Dermis blood vessel endothelial cell (primary cell): ENCODE measurements at places on chromosomes 5 and 9.

- peak; percentile 35 for DNase-seq
Observed at GRCh38 chr5:176675676-176676360, 28.5 kb downstream of the TSPAN17 start.

DNA sequence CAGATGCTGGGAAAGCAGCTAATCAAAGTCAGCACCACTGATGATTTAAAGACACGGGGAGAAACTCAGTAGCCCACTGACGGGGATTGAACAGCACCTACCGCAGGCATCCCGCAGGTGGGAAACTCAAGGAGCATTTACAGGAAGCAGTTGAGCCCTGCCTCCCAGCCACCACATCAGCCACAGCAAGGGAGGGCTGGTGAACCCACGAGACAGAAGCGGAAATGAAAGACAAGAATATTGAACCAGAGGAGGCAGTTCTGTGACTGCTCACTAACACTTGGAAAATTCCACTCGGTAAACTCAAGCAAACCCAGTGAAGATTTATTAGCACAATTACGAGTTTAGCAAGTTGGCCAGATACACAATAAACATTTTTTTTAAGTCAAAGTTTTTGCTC is 10.6 kb upstream of the FAM163B start:
- no peak for DNase-seq

GRCh38 chr5:146818822-146819221 is 59.7 kb downstream of the PPP2R2B start:
- no peak for DNase-seq

DNA sequence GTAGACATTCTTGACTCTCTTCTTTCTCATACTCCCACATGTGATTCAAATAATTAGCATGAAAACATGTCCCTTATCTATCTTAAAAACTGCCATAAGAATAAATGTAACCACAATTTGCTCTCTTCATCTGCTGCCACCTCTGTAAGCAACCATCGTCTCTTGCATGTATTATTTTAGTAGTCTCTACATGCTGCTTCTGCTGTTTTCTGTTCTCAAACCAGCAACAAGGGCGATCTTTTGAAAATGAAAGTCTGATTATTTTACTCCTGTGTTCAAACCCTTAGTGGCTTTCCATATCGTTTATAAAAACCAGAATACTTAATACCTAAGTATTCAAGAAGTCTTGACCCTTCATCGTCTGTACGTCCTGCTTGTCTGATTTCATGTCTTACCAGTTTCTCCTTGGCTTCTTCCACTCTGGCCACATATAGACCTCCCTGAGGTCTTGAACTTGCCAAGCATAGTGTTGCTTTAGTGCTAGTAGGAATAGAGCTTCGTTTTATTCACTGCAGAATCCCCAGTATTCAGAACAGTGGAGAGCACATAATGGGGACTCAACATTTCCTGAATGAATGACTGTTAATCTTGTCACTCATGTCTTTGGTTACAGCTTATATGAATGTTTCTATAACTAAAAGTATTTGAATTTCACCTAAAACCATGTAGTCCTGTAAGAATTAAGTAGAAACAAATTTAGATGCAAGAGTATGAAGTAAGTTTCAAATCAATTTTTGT is 10.6 kb downstream of the CDC42SE2 start:
- DNase-seq, result no peak

DNA sequence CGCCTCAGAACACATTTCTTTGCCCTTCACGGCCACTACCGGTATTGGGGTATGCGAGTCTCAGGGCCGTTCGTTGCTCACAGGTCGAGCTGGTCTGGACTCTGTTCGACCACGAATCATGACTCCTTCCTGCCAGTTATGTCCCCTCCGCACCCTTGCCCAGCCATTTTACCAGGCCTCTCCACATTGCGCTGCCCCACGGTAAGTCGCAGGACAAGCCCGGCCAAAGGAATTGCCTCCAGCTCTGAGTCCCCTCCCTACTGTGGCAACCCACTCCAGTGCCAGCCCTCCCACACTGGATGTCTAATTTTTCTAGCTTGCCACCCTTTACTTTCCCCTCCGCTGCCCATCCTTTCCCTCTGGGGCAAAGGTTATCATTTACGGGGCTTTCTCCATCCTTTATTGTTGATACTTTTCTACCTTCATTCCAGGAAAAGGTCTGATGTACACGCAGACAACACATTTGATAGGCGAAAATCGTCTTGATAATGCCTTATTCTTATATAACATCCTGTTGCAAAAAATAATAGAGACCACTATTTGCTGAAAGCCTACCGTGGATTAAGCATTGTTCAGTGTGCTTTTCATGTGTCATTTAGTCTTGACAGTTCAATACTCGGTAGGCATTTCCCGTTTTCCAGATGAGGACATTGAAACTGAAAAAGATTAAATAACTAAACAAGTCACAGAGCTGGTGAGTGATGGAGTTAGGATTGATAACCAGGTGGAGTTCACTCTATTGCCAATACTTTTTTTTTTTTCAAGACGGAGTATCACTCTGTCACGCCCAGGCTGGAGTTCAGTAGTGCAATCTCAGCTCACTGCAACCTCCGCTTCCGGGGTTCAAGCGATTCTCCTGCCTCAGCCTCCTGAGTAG is 958 bp upstream of the HSPA5 start:
- peak; percentile 18 for DNase-seq

GRCh38 chr5:165187815-165188214 is 1682.4 kb downstream of the MAT2B start:
- no peak for DNase-seq

GRCh38 chr9:80072451-80072850 is 500.7 kb downstream of the TLE4 start:
- no peak for DNase-seq

DNA sequence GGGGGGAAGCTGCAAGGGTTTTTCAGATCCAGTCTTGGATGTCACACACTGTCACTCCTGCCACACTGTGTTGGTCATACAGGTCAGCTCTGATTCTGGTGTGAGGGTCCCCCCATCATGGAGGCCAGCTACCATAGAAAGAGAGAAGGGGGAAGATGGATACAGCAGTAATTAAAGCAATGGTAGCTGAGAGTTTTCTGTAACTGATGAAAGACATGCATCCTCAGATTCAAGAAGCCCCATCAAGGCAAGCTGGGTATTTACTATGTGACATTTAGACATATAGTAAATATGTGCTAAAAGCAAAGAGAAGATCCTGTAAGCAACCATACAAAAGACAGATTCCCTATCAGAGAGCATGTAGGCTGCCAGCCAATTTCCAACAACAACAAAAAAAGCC is 110.9 kb upstream of the COL5A1 start:
- DNase-seq, result no peak

GRCh38 chr9:3824581-3824980 is 298.8 kb upstream of the RFX3 start:
- no peak for DNase-seq

DNA sequence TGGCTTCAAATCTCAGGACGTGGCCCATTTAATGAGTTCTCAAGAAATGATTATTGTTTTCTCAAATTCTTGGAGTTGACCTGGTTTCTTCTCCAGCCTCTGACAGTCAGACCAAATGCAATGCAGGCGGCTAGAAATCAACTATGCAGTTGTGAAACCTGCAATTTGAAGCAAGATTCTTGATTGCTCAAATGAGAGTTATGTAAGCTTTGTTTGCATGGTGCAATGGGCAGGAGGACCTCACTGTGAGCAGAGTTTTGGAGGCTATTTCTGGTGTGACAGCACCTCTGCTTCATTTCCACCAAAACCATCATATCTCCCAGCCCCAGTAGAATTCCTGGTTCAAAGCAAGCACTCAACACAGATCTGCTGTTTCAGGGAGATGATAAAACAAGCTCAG is 500.0 kb upstream of the KLF4 start:
- no peak for DNase-seq

DNA sequence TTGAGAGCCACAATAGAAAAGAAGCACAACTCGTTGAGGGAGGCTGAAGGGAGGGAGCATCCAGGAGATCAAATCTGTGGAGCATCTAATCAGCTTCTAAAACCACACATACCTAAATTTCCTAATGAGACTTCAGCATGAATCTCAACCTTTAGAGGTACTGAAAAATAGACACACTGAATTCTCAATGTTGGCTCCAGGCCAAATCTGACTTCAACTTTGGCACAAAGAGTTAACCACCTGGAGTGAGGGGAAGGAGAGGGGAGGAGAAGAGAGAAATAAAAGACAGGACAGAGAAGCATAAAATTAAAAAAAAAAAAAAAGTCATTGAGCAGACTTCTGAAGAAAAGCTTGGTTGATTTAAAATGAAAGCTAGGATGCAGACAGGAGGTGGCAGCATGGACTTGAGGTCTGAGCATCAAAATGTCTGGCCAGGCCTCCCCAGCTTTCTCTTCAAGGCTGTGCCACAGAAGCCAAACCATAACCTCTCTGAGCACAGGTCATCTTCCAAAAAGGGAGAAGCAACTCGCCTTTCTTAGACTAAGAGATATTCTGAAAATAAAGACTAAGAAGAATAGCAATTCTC is 205.6 kb downstream of the DENND1A start:
- DNase-seq, result peak; percentile 66

DNA sequence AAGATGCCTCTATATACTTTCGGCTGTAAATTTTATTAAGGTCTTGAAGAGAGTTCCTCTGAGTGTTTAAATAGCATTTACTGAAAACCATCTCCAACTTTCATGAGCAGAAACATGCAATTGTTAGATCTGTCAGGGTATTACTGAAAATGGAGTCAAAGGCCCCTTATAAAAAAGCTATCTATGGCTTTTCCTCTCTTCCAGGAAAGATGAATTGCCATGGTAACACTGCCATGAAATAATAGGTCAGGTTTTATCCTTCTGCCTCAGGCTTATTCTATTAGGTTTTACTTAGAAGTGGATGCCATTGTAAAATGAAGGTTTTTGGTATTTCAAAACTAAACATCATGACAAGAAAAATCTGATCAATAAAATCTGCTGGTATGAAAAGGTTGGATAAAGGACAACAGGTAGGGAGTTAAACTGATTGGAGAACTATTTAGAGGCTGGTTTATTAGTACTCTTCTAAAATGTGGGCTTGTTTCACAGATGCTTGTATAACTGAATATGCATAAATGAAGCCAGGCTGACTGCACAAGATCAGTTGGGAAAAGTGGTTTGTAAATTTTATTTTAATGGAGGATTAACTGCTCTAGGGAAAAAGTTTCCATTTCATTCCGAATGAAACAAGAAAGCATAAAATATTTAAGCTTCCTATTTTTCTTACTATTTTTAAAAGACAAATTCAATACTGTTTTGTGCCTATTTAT is 135.5 kb downstream of the RAB3C start:
- no peak for DNase-seq

GRCh38 chr5:9348401-9348996 is 197.4 kb downstream of the SEMA5A start:
- no peak for DNase-seq

- no peak for DNase-seq
Observed at GRCh38 chr5:120926471-120926870, 462.4 kb downstream of the PRR16 start.

GRCh38 chr5:170818232-170818631 is 34.7 kb downstream of the GABRP start:
- DNase-seq, result no peak

DNA sequence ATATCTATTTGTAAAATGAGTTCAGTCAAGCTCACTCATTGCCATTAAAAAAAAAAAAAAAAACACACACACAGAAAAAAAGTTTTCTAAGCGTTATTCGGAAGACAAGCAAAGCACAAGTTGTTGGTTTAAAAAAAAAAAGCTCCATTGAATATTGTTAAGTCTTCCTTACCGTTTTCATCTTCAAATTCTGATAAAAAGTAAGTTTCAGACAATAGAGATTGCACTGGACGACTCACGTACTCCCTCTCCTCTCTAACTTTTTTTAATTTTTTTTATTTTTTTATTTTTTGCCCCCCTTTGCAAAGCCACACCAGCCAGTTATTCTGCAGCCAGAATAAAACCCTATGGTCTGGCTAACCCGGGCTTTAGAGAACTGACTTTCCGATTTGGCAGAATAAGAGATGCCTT is 544 bp downstream of the ADAMTS6 start:
- peak; percentile 40 for DNase-seq

GRCh38 chr9:95876595-95876994 is 1.1 kb downstream of the ERCC6L2 start:
- DNase-seq, result peak; percentile 44

DNA sequence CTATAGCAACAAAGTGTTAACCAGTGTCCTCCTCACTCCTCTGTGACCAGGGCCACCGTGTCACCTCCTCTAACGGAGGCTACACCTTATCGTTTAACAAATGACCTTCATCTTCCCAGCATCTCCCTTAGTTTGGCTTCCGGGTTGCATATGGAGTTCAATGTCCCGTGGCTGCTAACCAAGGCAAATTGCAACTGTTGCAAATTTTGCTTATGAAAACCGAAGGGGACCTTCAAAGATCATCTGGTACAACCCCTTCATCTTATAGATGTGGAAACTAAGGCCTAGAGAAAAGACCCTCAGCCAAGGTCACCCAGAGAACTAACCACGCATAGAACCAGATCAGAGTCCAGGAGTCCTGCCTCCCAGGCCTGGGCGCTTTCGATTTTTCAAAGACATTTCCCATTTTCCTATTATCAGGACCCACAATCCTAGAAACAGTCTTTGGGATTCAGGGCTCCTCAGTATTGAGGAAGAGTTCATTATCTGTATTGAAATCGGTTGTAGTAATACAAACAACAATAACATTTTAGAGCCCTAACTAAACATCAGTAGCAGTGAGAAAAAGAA is 1.4 kb downstream of the PRELID2 start:
- no peak for DNase-seq

GRCh38 chr9:135338546-135338945 is 141.0 kb upstream of the PPP1R26 start:
- DNase-seq, result no peak

GRCh38 chr5:118552146-118552545 is 436.2 kb downstream of the DTWD2 start:
- DNase-seq, result no peak

DNA sequence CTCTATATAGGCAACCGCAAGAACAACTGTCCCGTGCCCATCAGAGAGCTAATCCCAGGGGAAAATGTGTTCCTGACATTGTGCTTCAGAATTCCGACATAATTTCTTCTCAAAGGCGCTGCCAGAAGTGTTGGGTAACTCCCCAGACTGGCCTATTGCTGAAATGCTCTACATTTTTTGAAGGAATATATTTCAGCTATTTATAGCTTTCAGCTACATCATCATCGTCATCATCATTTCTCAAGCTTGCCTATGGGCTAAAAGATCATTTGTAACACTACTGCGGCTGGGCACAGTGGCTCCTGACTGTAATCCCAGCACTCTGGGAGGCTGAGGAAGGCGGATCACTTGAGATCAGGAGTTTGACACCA is 49.7 kb downstream of the MYO10 start:
- DNase-seq, result no peak

- no peak for DNase-seq
Observed at GRCh38 chr9:86549401-86549811, 195.2 kb upstream of the TUT7 start.

- DNase-seq, result peak; percentile 92
Observed at GRCh38 chr9:137083394-137084004, 3.3 kb upstream of the MAN1B1 start.
